ENCODE measurements at places on chromosomes 2 and 18.

GRCh38 chr18:38038242-38038641 lies 472.6 kb upstream of the CELF4 start:
- no peak for DNase-seq

GRCh38 chr2:47539228-47539627 lies 136.3 kb downstream of the MSH2 start:
- no peak for DNase-seq

- peak; percentile 90 for DNase-seq
Observed at GRCh38 chr18:69840001-69840400, 107.7 kb downstream of the CD226 start.

GRCh38 chr2:172624996-172625395 lies 69.1 kb downstream of the PDK1 start:
- DNase-seq = no peak

DNA sequence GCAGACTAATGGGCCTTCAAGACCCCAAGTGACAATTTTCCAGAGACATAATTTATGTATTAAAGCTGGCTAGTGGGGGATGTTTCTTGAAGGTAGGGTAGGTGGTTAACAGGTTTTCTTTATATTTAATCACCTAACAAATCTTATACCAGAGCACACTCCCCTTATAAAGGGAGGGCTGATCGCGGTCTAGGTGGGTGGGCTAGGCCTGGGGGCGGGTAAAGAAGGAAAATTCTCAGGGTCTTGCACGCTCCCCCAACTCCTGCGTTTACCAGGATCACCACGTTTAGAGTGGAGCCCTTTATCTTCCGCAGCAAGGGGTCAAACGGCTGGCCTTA lies 19.9 kb upstream of the CXXC1 start:
- DNase-seq = no peak

DNA sequence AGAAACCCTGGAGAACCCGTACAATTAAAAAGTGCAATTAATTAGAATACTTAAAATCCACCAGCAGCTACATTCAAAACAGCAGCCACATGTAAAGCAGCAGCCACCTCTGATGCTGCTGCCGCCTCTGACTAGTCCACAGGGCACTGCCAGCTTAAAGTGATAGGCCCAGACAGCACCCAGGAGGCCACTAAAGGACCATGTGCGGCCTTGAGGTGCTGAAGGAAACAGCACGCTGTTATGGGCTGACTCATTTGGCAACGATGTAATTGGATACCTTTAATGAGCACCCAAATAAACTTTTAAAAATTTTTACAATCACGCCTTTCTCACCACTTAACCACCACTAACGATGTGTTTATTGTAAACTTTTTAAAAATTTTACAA lies 209.3 kb upstream of the NCKAP5 start:
- DNase-seq = no peak

DNA sequence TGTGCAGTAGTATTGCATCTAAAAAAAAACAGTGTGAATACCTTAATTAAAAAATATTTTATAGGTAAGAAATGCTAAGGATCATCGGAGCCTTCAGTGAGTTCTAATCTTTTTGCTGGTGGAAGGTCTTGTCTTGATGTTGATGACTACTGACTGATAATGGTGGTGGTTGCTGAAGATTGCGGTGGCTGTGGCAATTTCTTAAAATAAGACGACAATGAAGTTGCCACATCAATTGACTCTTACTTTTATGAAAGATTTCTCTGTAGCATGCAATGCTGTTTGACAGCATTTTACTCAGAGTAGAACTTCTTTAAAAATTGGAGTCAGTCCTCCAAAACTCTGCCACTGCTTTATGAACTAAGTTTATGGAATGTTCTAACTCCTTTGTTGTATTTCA lies 36.2 kb downstream of the GLS start:
- no peak for DNase-seq

DNA sequence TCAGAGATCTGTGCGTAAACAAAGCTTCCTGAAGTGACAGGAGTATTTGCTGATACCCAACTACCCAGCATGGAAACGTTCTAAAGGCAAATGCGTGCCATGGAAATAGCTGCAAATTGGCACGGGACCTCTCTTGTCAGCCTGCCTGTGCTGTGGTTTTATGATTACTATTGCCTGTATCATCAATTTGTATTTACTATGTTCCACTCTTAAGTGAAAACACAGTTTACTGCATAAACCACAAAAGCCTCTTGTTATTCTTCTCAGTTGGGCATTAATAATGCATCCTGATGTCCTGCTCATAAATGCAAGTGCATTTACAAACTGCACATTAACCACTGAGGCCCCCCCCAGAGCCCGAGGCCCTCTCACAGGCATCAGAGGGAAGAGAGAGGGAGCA lies 196.6 kb upstream of the SLC35G4 start:
- no peak for DNase-seq

DNA sequence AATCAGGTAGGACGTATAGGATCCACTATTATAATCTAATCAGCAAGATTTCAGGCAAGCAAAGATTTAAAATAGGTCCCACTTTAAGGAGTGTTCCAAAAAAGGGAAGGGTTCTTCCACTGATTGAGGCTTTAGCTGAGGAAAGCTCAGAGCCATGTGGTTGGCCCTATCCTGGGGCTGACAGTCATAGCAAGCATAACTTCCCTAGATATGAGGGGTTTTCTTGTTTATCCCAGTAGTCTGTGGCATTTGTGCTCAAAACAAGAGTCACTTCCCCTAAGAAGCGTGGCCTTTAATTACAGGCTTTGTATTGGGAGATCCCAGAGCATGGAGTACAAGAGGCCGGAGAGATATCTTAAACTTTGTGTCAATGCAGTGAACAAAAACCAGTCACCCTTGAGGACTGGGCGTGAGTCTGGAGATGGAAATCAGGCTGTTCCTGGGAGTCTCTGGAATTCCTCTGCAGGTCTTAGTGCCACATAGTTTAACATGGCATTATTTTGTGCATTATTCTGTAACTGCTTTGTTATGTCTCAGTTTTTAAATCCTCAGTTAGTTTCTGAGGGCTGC lies 136.9 kb upstream of the FBXO11 start:
- DNase-seq = no peak

Measured in cerebellar nuclear complex (tissue), 1 donor.